NCI-H748 treated with DMSO at 0.1 percent for 48 hours (cell line): ENCODE measurements at places on chromosomes 3 and 15.

DNA sequence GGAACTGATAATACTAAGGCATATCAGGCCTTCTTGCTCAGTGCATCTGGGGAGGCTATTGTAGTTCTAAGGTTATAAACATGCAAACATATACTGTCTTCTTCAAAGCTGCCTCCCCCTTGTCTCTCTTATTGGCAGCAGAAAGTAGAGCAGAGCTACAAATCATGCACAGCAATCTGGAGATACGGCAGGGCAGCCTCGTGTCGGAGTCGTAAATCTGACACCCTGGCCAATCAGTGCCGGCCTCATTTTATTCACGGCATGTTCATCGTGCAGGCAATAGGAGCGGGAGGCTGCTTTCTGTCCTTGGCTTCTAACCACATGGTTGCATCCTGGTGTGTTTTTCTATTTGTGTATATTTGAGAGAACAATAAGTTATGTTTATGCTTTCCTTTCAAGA, 300.2 kb upstream of the CNTN6 start:
- DNase-seq, result no peak

- DNase-seq, result no peak
Measured at GRCh38 chr3:124992041-124992440, 57.5 kb upstream of the MUC13 start.

- no peak for DNase-seq
Measured at GRCh38 chr15:85618956-85619491, 175.7 kb downstream of the KLHL25 start.

GRCh38 chr3:194688200-194688740, 2.6 kb downstream of the FAM43A start:
- DNase-seq, result peak; percentile 6

DNA sequence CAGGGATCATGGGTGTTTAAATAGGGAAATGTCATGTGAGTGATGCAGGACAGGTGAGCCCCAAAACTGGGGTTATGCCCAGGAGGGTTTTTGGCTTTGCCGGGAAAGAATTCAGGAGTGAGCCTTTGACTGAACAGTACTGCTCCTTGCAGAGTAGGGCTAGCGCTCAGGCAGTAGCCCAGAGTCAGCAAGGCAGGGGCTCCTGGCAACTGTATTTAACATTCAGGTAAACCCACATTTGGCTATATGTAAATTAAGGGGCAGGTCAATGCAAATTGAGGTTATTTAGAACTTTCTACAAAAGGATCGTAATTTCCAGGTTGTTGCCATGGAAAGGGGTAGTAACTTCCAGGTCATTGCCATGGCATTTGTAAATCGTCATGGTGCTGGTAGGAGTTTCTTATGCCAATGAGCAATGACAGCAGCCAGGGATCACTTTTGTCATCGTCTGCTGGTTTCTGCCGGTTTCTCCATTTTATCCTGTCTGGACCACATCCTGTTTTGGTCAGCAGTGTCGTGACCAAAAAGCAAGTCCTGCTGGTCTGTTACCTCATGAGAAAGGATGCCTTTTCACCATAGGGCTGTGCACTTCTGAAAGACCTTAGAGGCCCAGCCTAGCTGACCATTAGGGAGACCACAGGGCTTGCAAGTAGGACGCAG, 24.3 kb downstream of the MTHFS start:
- DNase-seq, result no peak

- peak; percentile 55 for DNase-seq
Measured at GRCh38 chr3:143972155-143972504, 507 bp downstream of the DIPK2A start.

- no peak for DNase-seq
Measured at GRCh38 chr15:80490431-80490990, 86.3 kb downstream of the ARNT2 start.

GRCh38 chr3:133573629-133574194, at the start of gene CDV3:
Gene CDV3, plus strand, starts transcription at chr3:133573686. Its CDS starts 359 bp downstream, at chr3:133574045.
- DNase-seq, result no peak

GRCh38 chr15:60840306-60840702, 361.4 kb upstream of the ICE2 start:
- DNase-seq, result no peak

GRCh38 chr3:61522060-61522459, 39.3 kb upstream of the PTPRG start:
- no peak for DNase-seq

- no peak for DNase-seq
Measured at GRCh38 chr15:78000091-78000926, 77.2 kb downstream of the TBC1D2B start.

GRCh38 chr3:171187706-171188290, 161.3 kb upstream of the SLC2A2 start:
- peak; percentile 1 for DNase-seq

GRCh38 chr15:54619180-54619579, 577.6 kb downstream of the RSL24D1 start:
- no peak for DNase-seq

DNA sequence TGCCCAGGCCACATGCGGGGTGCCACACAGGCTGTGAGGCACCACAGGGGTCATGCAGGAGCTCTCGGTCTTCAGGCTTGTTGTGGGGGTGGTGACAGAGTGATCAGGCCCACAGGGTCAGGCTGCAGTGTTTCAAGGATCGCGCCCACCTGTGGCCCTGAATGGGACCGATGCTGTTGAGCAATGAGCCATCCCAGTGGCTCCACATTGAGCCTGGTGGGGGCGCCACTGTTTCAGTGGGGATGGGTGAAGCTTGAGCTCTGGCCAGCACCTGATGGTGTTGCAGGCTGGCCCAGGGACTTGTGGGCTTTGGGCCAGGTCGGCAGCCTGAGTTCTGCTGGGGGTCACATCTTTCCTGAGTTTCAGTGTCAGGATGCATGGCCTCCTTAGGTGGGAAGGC, 230.1 kb downstream of the UBE3A start:
- DNase-seq, result no peak

- DNase-seq, result peak; percentile 20
Measured at GRCh38 chr3:13308380-13308801, 111.7 kb downstream of the NUP210 start.

DNA sequence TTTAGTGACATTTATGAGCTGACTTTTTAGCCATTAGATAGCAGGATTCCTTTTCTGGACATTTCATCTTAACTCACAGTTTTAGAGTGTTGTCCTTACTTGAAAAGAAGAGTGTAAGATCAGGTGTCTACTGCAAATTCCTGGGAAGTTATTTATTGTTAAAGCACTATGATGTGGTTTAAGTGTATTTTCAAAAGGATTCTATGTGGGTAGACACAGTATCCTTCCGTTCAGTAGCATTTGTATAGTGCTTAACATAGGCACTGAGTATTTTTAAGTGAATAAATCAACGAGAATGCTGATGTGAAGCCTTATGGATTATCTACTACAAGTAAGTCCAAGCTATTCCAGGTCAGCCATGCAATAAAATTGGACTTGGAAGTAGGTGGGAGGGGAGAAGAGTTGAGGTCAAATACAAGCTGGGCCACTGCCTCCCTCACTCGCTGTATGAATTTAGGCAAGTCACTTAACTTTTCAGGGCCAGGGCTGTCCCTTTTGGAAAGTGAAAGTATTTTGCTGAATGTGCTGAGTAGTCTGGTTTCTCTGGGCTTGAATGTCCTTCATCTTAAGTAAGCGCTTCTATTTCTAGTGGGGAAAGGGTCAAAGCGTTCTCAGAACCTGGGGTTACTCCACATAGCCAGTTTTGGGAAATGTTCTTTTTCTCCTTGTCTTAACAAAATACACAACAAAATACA, 48.6 kb downstream of the GAP43 start:
- no peak for DNase-seq

DNA sequence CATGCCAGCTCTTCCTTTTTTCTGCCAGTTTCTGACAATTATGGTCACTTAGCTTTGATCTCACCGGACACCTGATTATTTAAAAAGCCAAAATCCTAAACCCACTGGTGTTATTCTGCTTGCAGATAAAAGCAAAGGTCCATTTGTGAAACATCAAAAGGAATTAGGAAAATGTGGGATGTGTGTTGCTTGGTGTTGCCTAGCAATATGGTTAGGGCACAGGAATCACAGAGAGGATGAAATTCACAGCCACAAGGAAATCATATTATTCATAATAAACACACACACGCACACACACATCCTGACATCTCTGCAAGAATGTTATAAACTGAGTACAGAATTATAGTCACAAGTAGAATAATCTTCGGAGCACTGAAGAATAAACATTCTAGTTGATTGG, 89.3 kb upstream of the BHLHE40 start:
- DNase-seq, result no peak

DNA sequence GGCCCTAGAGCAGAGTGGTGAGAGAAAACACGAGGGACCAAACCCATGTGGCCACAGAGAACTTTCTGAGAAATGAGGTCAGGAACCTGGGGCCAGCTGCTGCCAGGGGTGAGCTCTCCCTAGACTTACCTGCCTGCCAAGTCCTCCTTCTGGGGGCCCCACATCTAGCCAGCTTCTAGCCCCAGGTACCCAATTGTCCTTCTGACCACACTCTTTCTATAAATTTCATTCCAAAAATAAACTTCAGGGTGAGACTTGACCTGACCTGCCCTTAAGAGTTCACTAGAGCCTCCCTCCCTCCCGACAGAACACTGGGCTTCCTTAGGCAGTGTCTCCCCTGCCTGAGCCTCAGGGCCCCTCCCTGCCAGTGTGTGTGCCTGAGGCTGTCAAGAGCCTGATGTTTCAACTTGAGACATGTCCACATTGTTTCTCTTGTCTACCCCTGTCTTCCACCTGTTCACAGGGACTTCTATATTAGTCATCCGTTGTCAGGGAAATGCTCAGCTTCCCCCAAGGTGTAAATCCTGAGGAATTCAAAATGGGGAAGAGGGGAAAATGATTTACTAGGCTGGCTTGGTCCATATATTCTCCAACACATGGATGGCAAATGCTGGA, 312.8 kb upstream of the TLE3 start:
- no peak for DNase-seq

DNA sequence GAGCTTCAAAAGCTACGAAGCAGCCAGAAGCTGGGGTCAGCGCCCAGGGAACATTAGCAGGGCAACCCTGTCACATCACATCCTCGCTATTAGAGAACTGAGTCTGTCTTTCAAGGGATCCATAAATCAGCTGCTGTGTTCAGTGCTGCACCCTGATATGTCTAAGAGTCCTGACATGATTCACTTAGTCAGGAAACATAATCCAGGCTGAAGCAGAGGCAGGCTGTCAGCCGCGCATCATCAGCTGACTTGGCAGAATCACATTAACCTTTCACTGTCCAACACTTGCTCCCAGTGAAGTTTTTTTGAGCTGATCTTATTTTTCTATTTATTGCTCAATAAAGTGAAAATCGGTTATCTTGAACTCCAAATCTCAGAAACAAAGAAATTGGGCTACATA, 23.5 kb downstream of the MYH15 start:
- no peak for DNase-seq

- no peak for DNase-seq
Measured at GRCh38 chr3:99330924-99331532, 307.4 kb upstream of the COL8A1 start.

DNA sequence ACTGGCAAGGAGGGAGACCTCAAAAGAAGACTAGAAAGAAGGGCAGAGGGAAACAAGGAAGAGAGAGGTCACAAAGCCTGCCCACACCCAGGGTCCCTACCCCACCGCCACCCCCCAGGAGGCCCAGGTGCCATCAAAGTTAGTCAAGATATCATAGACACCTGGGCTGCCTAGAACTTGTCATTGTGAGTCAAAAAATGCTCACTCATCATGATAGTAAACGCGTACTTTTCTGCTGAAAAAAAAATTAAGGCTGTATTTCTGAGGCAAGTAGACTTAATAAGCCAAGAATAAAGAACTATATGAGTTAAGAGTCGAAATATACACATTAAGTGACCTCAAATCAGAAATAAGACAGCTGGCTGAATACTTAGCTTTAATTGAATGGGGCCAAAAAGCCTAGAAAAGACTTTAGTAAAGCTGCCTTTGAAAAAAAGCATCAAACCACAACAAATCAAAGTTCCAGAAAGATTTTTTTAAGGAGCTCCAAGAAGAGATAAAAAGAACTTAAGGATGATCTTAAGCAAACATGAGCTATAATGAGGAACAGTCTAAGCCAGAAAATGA, 415.5 kb upstream of the PPP2R3A start:
- DNase-seq, result no peak

DNA sequence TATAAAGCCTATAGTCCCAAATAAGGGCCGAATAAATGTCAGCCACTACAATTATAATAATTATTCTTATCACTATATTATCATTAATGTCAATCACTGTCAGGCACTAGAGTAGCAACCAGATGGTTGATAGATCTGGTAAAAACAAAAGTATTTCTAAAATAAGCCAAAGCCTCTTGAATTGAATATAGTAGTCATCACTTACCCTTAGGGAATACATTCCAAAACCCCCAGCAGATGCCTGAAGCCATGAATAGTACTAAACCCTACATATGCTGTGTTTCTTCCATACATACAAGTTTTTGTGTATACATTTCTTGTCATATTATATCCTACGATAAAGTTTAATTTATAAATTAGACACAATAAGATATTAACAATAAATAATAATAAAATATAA, 59.1 kb downstream of the LRRC3B start:
- DNase-seq, result no peak

DNA sequence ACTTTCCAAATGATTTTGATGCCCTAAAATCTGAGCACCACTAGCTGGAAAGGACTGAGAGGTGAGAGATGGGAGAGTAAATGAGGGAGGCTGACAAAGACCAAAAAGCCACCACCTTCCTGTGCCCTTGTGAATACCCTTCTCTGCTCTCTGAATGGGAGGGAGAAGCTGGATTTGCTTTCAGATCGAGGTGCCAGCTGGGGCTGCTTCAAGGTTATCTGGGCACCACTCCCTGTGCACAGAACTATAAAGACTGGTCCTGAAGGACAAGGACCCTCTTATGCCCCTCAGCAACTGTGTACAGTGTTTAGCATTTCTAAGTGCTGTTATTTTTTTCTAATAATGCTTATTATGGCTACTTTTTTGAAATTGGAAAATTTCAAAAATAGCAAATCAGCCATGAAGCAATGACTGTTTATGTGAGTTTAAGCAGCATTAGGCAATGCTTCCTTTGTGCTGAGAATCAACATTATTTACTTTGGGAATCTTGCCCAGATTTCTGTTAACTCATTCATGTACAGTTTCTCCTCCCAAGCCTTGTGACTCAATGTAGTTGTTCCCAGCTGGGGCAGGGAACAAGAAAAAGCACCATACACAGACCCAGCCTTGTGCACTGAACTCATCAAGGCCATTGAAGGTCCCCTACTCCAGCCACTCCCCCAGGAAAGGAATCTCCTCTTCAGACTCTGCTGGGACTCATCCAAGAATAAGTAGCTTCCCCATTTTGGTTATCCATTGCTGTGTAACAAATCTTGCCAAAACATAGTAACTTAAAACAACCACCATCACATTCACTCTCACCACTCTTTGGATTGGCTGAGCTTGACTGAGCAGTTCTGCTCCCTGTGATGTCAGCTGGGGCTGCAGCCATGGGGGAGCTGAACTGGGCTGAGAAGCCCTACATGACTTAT, 37.3 kb upstream of the CDV3 start:
- no peak for DNase-seq

DNA sequence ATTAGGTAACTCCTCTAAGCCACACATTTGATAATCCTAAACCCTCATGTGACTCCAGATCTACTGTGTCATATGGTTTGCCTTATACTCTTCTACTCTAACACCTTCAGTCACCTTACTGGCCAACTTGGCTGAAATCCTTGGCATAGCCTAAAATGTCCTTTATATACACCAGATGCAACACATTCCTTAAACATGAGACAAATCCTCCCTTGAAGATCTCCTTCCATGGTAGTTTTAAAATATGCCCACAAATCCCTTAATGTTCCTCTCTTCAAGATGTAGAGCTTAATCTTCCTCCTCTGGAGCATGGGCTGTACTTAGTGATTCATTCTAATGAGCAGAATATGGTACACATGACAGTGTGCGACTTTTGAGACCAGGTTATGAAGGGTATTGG, 238.9 kb downstream of the SUCLG2 start:
- DNase-seq, result no peak

GRCh38 chr15:28060005-28060404, 39.1 kb downstream of the OCA2 start:
- DNase-seq, result no peak
